ENCODE measurements at places on chromosomes 3 and 15. TPM values are rescaled to one million over a fixed set of nuclear protein-coding genes. Genes with fewer than 3 reads are reported as not detected.

DNA sequence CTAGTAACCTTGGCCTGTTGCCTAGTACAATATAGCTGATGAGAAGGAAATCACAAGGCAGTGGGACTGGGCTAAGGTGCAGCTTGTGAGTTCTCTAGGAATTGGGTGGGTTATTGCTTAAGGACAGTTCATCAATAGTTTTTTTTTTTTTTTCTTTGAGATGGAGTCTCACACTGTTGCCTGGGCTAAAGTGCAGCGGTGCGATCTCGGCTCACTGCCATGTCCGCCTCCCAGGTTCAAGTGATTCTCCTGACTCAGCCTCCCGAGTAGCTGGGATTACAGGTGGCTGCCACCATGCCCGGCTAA is 11.5 kb downstream of the ACKR2 start:
- no peak for DNase-seq

DNA sequence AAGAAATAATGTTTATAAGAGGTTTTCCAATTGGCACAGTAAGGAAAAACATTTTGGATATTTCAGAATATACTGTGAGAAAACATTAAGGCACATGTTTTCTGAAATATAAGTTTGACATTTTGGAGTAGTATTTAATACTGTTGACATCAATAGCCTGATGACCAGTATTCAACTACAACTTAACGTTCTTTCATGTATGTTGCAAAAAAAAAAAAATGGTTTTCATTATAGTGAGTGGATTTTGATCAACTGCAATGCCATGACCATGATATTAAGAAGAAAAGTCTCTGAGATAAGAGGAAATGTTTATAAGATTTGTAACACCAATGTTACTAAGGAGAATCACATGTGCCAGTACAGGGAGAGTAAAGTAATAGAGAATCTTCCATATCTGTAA is 252.8 kb upstream of the RORA start:
- DNase-seq = no peak

- DNase-seq = no peak
Measured at GRCh38 chr3:16817197-16817596, 67.6 kb upstream of the PLCL2 start.

GRCh38 chr3:23863060-23863459 is 53.7 kb downstream of the NKIRAS1 start:
- DNase-seq = no peak

DNA sequence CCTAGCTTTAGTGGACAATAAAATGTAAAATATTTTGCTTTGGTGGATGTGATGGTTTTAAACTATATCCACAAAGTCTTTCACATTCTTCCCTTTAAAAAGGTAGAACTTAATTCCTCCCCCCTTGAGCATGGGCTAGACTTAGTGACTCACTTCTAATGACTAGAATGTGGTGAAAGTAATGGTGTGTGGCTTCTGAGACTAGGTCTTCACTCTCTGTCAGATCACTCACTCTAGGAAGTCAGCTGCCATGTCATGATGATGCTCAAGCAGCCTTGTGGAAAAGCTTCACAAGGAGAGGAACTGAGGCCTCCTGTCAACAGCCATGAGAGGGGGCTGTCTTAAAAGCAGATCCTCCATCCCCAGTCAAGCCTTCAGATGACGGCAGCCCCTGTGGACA is 4.2 kb downstream of the LRRC2 start:
- DNase-seq = no peak

DNA sequence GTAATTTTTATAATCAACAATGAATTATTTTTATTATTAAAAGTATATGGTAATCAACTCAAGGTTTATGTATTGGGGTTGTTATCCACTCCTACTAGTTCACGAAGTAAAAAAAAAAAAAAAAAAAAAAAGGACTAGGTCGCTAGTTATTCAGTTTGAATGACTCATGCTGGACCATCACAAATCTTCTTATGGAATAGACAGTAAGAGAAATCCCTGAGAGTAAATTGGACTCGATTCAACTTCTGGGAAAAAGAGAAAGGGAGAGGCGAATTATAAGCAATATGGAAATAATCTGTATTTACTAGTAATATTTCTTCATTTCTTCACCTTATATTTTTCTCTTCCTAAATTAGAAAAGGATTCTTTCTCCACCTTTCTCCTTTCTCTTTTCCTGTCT is 2.0 kb downstream of the MYEF2 start:
- no peak for DNase-seq

DNA sequence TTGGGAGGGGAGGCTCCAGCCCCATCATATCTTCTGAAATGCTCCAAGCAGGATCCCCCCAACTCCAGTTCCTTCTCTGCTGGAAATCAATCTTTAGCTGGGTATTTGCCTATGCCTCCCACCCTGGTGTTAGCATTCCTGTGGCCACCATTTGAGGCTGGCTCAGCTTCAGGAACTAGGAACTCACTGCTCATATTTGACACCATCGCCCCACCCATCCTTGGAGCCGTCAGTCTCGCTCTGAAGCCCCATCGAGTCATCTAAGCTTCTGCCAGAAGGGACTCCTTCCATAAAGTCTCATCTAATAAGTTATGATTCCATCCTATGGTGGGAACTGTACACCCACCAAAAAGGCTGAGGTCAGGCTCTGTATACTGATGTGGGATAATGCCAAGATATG is 26.4 kb downstream of the PRKCD start:
- no peak for DNase-seq

DNA sequence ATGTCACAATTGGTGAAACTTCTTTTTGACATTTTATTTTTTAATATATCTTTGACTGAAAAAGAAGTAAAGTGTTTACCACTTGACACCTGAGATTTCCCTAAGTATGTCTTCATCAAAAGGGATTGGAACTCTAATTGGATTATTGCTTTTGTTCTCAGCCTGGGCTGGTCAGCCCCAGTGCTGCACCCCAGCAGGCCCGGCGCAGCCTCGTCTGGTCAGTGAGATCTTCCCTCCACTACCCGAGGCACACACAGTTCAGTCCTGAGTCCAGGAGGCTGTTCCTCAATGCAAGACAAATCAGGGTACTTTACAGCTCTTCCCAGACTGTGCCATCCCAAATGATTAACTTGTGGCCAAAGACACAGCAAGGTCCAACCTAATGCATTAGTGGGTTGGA is 146.9 kb upstream of the SEMA6D start:
- DNase-seq = no peak

DNA sequence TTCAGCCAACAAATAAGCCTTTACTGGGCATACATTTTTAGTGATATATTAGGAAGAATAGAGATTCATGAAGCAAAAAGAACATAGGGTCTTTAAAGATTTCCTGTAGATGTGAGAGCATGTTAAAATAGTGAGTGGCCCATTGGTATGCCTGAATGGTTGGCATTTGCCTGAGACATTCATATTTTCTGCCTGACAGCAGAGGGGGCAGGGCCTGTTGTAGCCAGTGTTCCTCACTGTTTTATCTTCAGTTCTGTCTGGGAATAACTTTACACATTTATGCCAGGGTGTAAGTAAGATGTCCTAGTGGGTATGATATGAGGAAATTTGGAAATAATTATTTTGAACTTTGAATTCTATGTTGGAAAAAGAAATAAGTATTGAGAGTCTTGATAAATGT is 704.7 kb upstream of the ARPP21 start:
- DNase-seq = no peak

DNA sequence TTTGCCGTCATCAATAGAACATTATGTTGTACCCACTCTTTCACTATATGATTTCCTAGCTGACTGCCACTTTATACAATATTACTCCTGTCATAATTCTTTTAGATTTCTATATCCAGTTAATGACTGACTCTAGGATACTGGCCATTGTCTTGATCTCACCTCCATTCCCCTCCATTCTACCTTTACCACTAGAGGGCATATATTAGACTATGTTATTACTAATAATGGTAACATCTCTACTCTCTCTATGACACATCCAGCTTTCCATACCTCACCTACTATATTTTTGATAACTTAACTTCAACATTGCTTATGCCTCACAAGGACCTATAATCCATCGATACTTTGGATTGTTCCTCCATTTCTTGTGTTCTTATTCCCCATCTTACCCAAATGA is 31.4 kb upstream of the POU1F1 start:
- DNase-seq = no peak

- no peak for DNase-seq
Measured at GRCh38 chr3:154301561-154301960, 22.7 kb downstream of the DHX36 start.

DNA sequence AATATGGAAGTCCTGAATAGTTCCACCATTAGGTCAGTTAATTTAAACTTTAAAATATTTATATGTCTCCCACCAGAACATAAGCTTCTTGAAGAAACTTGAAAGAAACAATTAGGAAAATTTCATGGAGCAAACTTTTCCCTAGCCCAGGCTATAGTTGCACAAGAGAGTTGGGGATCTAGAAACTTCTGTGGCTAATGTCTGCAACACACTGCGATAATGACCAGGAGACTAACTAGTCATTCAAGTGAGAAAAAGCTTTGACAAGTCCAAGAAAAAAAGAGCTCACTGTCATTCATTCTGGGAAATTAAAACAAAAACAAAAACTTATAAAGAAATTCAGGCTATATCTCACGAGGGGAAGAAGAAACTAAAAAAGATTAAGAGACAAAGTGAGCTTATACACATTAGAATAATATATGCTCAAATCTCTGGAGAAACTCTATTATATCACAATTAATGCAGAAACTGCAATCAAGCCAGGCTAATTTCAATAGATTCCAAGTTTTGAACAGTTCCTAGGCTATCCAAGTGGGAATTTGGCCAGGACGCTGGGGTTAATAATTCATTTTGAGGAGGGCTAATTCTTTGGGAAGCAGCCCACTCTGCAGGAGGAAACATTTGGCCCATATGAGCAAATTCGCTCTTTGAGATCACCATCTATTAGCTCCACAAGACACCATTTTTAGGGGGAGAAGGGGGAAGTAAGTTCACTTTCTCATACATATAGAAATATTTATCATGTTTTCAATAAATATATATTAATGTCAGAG is 134.6 kb downstream of the MEIS2 start:
- DNase-seq = no peak

KLHL6 gene
- 3.9 TPM for polyA plus RNA-seq

RTP3 gene
- polyA plus RNA-seq = not detected

- no peak for DNase-seq
Measured at GRCh38 chr15:94943888-94944287, 712.5 kb downstream of the MCTP2 start.

GRCh38 chr3:185583925-185584324 is 2.2 kb upstream of the SENP2 start:
- DNase-seq = no peak

XCR1 gene
- 0.04 TPM for polyA plus RNA-seq

- no peak for DNase-seq
Measured at GRCh38 chr15:96331945-96332636, 1.6 kb downstream of the NR2F2 start.

- peak; percentile 76 for DNase-seq
Measured at GRCh38 chr3:195106418-195106906, 164.5 kb downstream of the XXYLT1 start.

DNA sequence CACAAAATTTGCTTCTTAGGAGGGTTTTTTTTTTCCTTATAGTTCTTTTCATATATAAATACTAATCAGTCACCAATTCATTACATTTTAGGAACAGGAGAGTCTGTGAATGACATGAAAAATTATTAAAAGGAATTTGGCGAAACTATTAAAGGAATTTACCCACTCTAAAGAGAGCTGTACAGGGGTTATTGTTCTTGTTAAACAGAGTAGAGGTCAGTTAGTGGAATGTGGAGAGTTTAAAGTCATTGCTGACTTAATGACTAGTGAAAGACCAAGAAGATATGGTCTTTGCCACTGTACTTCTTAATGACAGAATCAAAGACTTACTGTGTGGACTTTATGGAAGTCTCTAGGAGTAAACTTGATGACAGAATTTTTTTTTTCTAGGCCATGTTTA is 333.6 kb upstream of the C2CD4B start:
- no peak for DNase-seq

MEGF11 gene
- polyA plus RNA-seq = not detected

ITGA11 gene
- not detected for polyA plus RNA-seq

DNA sequence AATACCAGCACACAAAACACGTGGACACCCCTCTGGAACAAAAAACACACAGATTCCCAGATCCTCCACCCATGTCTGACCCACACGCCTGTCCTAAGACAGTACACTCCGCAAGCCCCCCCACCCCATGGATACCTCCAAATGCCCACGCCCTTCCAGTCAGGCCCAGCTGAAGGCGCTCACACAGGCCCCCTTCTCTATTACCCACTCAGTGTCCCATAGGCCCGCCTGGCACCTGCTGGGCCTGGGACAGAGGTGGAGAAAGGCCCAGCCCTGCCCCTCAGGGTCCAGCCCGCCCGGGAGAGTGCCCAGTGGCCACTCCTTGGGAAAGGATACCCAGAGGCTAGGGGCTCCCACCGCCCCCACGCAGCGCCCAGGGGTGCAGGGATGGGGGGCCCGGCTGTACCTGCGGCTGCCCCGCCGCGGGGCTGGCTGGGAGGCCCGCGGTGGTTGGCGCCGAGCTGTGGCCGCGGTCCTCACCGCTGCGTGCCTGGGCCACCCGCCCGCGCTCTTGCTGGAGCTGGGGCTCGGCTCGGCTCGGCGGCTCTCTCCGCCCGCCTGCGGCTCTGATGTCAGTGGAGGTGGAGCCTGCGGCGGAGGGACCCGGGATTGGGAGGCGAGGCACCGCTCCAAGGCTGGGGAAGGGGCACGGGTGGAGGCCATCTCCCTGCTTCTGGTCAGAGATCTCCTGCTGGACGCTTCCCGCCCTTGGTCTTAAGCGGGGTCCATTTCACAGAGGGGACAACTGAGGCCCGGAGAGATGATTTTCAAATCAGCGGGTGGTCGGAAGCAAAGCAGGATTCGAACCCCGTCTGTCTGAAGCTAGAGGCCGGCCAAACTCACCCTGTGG is at the start of gene CAMK1:
Gene CAMK1, minus strand, starts transcription at position 522 of the 850 bp plus-strand sequence. CDS start 2,198 bp downstream, outside the sequence.
- peak; percentile 59 for DNase-seq

SCG3 gene
- polyA plus RNA-seq = not detected

ASB14 gene
- not detected for polyA plus RNA-seq

DNA sequence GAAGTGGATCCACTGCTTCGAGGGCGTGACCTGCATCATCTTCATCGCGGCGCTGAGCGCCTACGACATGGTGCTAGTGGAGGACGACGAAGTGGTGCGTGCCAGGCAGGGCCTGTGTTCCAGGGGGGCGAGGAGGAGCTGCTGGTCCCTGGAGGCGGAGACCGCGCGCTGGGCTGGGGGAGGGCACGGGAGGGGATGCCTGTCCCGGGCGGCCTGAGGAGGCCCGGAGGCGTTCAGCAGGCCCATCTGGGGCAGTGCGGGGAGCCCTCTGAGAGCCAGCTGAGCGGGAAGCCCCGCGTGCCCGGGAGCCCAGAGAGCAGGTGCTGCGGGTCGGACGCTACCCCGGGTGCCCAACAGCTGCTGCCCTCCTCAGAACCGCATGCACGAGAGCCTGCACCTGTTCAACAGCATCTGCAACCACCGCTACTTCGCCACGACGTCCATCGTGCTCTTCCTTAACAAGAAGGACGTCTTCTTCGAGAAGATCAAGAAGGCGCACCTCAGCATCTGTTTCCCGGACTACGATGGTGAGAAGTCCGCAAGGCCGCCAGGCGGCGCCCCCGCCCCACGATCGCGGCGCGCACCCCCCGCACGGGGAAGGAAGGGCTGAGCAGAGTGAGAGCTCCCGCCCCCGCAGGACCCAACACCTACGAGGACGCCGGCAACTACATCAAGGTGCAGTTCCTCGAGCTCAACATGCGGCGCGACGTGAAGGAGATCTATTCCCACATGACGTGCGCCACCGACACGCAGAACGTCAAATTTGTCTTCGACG is 2.9 kb downstream of the GNAT1 start:
- peak; percentile 82 for DNase-seq

GCHFR gene
- polyA plus RNA-seq = 303 TPM
